ENCODE measurements at places on chromosomes 2 and 18. TPM values are rescaled to one million over a fixed set of nuclear protein-coding genes. Genes with fewer than 3 reads are reported as not detected.

RPRD1A gene
- 15.4 TPM for total RNA-seq

SERPINB5 gene
- not detected for total RNA-seq

CRYBA2 gene
- total RNA-seq = not detected

DHRS9 gene
- total RNA-seq = 3.5 TPM

EIF2AK2 gene
- total RNA-seq = 19.6 TPM

PARD6G gene
- total RNA-seq = 3.4 TPM

CYP26B1 gene
- total RNA-seq = 16.2 TPM

EML6 gene
- 1.9 TPM for total RNA-seq

TCF23 gene
- not detected for total RNA-seq

SERPINB12 gene
- not detected for total RNA-seq

Measured in A549 treated with ZK216348 at 1 μM for 4 hours (cell line).